ENCODE measurements at places on chromosomes 2 and 18.

DNA sequence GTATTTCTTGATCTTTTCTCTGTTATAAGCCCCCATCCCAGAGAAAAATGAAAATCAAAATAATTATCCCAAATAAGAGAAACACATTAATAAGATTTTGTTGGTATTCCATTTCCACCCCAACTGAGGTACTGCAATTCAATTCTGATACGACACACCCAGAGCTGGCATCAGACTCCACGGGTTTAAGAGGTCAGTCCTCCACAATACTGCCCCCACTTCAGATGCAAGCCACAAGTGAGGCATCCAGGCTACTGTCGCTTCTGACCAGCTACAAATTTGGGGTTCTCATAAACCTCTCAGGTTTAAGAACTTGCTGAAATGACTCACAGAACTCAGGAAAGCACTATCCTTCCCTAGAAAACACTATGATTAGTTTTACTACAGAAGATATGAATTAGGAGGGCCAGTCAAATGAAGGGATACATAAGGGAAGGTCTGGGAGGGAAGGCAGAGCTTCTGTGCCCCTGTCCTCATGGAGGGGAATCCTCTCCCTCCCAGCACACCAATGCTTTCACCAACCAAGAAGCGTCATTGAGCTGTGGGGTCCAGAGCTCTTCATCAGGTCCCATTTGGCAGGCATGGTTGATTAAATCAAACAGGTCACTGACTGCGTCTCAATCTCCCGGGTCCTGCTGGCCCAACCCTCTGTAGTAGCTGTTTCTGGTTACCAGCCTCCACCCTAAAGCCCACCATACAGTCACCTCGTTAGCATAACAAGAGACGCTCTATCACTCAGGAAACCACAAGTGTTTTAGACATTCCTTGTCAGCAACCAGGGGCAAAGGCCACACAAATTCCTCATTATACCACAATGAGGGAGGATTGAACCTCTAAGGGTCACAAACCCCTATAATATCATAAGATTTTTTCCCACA is 46.2 kb downstream of the IWS1 start:
- H3K4me3 ChIP-seq: no peak overlapping the region
- H3K36me3 ChIP-seq: peaks cover 5% of the 10 kb centered on the region
- no peak for DNase-seq
- no peak overlapping the region for H3K27ac ChIP-seq

GRCh38 chr18:55587418-55588110 is 428 bp downstream of the TCF4 start:
- H3K36me3 ChIP-seq: no peaks in the 10 kb centered on the region
- DNase-seq: no peak
- peaks cover 18% of the 10 kb centered on the region for H3K27me3 ChIP-seq
- no peak overlapping the region for H3K27ac ChIP-seq
- peak overlapping the region; percentile 17 for H3K4me3 ChIP-seq

- no peaks in the 10 kb centered on the region for H3K27me3 ChIP-seq
- no peak overlapping the region for H3K4me3 ChIP-seq
- no peaks in the 10 kb centered on the region for H3K4me1 ChIP-seq
- no peaks in the 10 kb centered on the region for H3K36me3 ChIP-seq
- H3K27ac ChIP-seq: no peak overlapping the region
- no peak for DNase-seq
These were observed 16.8 kb upstream of the SLC1A4 start for GRCh38 chr2:64972426-64972825.

- no peak overlapping the region for H3K27ac ChIP-seq
- no peak for DNase-seq
- H3K4me3 ChIP-seq: no peak overlapping the region
- no peaks in the 10 kb centered on the region for H3K36me3 ChIP-seq
- no peaks in the 10 kb centered on the region for H3K27me3 ChIP-seq
These were observed 124.9 kb upstream of the SMAD7 start for GRCh38 chr18:49075681-49076080.

GRCh38 chr2:121272596-121272995 is 12.4 kb downstream of the TFCP2L1 start:
- H3K27ac ChIP-seq: no peak overlapping the region
- no peaks in the 10 kb centered on the region for H3K27me3 ChIP-seq
- no peaks in the 10 kb centered on the region for H3K36me3 ChIP-seq
- no peak for DNase-seq

- no peak overlapping the region for H3K27ac ChIP-seq
- no peak for DNase-seq
- no peak overlapping the region for H3K4me3 ChIP-seq
- H3K27me3 ChIP-seq: no peaks in the 10 kb centered on the region
- no peaks in the 10 kb centered on the region for H3K4me1 ChIP-seq
These were observed 17.3 kb downstream of the C2orf42 start for GRCh38 chr2:70173520-70173919.

DNA sequence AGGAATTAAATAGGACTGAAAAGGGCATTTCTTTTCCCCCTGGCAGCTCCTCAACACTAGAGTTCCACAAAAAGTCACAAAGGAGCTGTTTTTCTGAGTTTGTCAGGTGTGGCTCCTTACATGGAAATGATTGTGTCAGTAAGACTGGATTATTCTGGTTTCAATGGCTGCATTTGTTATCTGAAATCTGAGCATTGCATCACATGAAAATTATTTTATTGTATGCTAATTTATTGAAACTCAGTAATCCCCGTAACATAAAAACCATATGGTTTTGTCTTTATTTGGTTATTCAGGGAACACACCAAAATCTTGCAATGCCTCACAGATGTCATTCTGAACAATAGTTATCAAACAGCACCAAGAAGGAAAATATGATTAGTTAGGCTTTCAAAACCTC is 439.7 kb upstream of the TNP1 start:
- no peaks in the 10 kb centered on the region for H3K27me3 ChIP-seq
- no peaks in the 10 kb centered on the region for H3K36me3 ChIP-seq
- H3K4me3 ChIP-seq: no peak overlapping the region
- no peak for DNase-seq
- H3K4me1 ChIP-seq: no peaks in the 10 kb centered on the region

DNA sequence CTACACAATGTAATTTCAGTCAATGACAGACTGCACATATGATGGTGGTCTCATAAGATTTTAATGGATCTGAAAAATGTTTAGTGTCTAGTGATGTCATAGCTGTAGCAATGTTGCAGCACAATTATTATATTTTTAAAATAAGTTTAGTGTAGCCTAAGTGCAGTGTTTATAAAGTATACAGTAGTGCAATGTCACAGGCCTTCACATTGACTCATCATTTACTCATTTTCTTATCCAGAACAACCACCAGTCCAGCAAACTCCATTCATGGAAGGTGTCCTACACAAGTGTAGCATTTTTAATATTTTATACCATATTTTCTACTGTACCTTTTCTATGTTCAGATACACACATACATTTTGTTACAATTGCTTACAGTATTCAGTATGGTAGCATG is 663.1 kb downstream of the ERBB4 start:
- no peaks in the 10 kb centered on the region for H3K36me3 ChIP-seq
- no peak overlapping the region for H3K27ac ChIP-seq
- DNase-seq: no peak
- no peaks in the 10 kb centered on the region for H3K4me1 ChIP-seq

GRCh38 chr18:77054606-77055428 is 77.8 kb downstream of the MBP start:
- peak overlapping the region; percentile 83 for H3K27ac ChIP-seq
- peaks cover 31% of the 10 kb centered on the region for H3K36me3 ChIP-seq
- H3K4me1 ChIP-seq: peaks cover 36% of the 10 kb centered on the region
- peak overlapping the region; percentile 56 for H3K4me3 ChIP-seq
- peak; percentile 88 for DNase-seq
- H3K27me3 ChIP-seq: no peaks in the 10 kb centered on the region

DNA sequence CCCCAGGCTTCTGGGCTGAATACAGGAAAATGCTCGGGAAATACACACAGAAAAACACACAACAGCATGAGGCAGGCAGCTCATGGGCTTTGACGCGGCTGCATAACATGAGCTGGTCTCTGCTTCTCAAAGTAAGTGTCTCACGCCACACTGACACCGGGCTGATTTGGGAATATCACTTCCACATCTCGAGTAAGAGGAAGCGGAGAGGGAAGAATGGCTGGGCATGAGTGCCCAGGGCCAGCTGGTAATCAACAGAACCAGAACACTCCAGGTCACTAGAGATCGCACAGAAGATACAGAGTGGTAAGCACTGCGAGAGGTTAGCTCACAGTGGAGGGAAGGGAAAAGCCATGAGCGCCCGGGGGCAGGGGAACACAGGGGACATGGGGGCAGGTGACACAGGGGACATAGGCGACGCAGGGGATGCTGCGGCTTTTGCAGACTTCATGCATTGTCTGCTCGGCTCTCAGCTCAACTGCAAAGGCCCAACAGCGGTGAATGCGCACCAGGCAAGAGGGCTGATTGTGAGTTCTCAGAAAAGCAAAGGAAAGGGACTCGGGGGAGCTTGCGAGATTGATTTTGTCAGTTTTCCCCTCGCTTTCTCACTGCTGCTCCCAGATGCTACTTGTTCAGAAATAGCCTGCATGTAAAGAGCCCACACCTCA is 141.4 kb downstream of the MBP start:
- no peaks in the 10 kb centered on the region for H3K36me3 ChIP-seq
- DNase-seq: no peak
- no peaks in the 10 kb centered on the region for H3K27me3 ChIP-seq
- no peaks in the 10 kb centered on the region for H3K4me1 ChIP-seq
- H3K4me3 ChIP-seq: no peak overlapping the region

- no peaks in the 10 kb centered on the region for H3K36me3 ChIP-seq
- no peaks in the 10 kb centered on the region for H3K4me1 ChIP-seq
- H3K4me3 ChIP-seq: no peak overlapping the region
- DNase-seq: no peak
- H3K27me3 ChIP-seq: no peaks in the 10 kb centered on the region
- no peak overlapping the region for H3K27ac ChIP-seq
These were observed 12.1 kb downstream of the NEURL3 start for GRCh38 chr2:96493072-96493471.

- no peak overlapping the region for H3K4me3 ChIP-seq
- no peaks in the 10 kb centered on the region for H3K36me3 ChIP-seq
- no peak for DNase-seq
- H3K27ac ChIP-seq: no peak overlapping the region
- H3K27me3 ChIP-seq: no peaks in the 10 kb centered on the region
These were observed 45.6 kb downstream of the ATOH8 start for GRCh38 chr2:85799215-85799956.

- DNase-seq: no peak
- H3K36me3 ChIP-seq: no peaks in the 10 kb centered on the region
- H3K27ac ChIP-seq: no peak overlapping the region
- H3K4me1 ChIP-seq: no peaks in the 10 kb centered on the region
These were observed 1.6 kb downstream of the LONRF2 start for GRCh38 chr2:100320547-100321178.

- H3K4me3 ChIP-seq: no peak overlapping the region
- H3K4me1 ChIP-seq: no peaks in the 10 kb centered on the region
- H3K27ac ChIP-seq: no peak overlapping the region
These were observed 1690.4 kb upstream of the SLC39A10 start for GRCh38 chr2:193966590-193966989.

- no peak overlapping the region for H3K4me3 ChIP-seq
- H3K27me3 ChIP-seq: no peaks in the 10 kb centered on the region
- no peaks in the 10 kb centered on the region for H3K36me3 ChIP-seq
These were observed 28.6 kb upstream of the MBOAT2 start for GRCh38 chr2:9032121-9032520.

GRCh38 chr2:70978341-70979179 is at the start of gene ANKRD53:
Gene ANKRD53 (plus strand): TSS chr2:70978630. CDS start chr2:70978646, 16 bp downstream.
- peak within 1 kb of the TSS; percentile 77 for H3K4me3 ChIP-seq
- no peaks in the 10 kb centered on the region for H3K36me3 ChIP-seq
- peaks cover 27% of the 10 kb centered on the region for H3K4me1 ChIP-seq
- H3K27me3 ChIP-seq: peaks cover 2% of the 10 kb centered on the region
- DNase-seq: no peak

All from T-cell (primary cell).